ENCODE measurements at places on chromosomes 2 and 18. TPM values are rescaled to one million over a fixed set of nuclear protein-coding genes. Genes with fewer than 3 reads are reported as not detected.

The TMEM169 gene
- 1.8 TPM for total RNA-seq

DNA sequence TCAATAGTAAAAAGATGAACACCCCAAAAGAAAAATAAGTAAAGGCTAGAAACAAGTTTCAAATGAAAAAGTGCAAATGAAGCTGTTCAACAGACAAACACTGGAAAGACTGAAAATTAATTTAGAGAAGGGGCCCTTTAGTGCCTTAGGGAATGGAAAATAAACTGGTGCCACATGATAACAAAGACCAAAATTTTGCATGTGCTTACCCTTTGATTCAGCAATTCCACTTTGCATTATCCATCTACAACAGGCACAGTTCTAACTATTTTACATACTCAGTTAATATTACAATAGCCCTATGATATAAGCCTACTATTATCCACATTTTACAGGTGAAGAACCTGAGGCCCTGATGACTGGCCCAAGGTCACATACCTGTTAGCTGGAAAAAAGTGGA is 183.9 kb downstream of the NBAS start:
- H3K36me3 ChIP-seq, result 0 out of 2 replicates have a peak, but pooled peaks cover 4% of the 10 kb centered on the region
- no peaks in the 10 kb centered on the region for H3K27me3 ChIP-seq

GRCh38 chr18:68454511-68455228 is 260.2 kb downstream of the TMX3 start:
- H3K36me3 ChIP-seq, result no peaks in the 10 kb centered on the region
- DNase-seq, result no peak
- no peak overlapping the region for H3K27ac ChIP-seq
- H3K4me1 ChIP-seq, result no peaks in the 10 kb centered on the region
- H3K4me3 ChIP-seq, result no peak overlapping the region

DNA sequence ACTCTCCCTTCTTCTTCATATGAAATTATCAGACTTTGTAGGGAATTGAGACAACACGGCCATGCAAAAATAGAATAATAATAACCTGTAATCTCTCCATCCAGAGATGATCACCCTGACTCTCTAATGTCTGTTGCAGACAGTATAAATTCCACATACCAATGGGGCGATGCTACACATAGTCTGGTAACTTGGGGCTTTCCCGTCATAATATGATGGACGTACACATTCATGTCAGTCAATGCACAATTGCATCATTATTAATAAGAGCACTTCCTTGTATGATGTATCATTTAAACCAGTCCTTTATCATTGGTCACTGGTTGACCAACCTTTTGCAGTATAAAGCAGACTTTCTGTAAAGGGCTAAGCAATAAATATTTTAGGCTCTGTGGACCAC is 39.5 kb upstream of the SCLY start:
- no peak for DNase-seq
- no peak overlapping the region for H3K4me3 ChIP-seq
- no peak overlapping the region for H3K27ac ChIP-seq
- peaks cover 8% of the 10 kb centered on the region for H3K36me3 ChIP-seq
- no peaks in the 10 kb centered on the region for H3K4me1 ChIP-seq
- H3K27me3 ChIP-seq, result no peaks in the 10 kb centered on the region

DNA sequence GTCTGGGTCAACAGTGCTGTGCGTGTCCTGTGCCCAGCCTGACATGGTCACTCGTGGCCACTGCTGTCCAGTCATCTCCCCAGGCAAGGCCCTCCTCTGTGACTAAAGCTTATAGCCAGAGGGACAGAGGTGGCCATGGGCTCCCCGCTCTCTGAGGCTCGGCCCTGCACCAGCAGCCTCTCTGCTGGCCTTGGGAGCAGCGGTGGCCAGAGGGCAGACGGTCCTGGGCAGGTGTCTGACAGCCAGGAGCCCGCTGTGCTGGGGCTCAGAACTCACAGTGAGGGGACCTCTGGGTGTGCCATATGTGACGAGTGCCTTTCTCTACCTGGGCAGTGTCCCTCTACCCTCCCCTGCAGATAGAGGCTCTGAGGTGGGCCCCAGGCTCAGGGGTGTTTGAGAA is 98.7 kb downstream of the FAM210A start:
- H3K4me3 ChIP-seq, result no peak overlapping the region
- H3K4me1 ChIP-seq, result peaks cover 7% of the 10 kb centered on the region
- no peaks in the 10 kb centered on the region for H3K36me3 ChIP-seq
- H3K27ac ChIP-seq, result no peak overlapping the region

GRCh38 chr2:233464056-233464455 is 102.5 kb downstream of the USP40 start:
- DNase-seq, result no peak
- no peaks in the 10 kb centered on the region for H3K27me3 ChIP-seq
- H3K4me1 ChIP-seq, result no peaks in the 10 kb centered on the region
- H3K4me3 ChIP-seq, result no peak overlapping the region
- H3K36me3 ChIP-seq, result peaks cover 33% of the 10 kb centered on the region
- no peak overlapping the region for H3K27ac ChIP-seq

DNA sequence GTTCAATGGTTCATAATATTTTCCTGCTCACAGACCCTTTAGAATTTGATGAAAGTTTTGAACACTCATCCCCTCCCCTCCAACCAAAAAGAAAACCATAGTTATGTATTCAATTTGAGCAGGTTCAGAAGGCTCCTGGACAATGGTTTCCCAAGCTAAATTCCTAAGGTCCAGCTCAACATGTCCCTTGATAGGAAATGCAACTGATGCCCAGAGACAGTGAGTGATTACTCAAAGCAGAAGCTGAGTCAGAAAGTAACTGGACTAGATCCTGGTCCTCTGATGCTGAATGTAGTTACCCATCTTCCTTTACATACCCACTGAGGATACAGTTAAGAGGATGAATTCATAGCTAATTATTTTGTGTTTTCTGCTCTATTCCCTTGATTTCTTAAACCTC is 218.9 kb upstream of the NCKAP5 start:
- no peak overlapping the region for H3K27ac ChIP-seq
- no peak overlapping the region for H3K4me3 ChIP-seq
- no peak for DNase-seq
- H3K27me3 ChIP-seq, result no peaks in the 10 kb centered on the region
- no peaks in the 10 kb centered on the region for H3K36me3 ChIP-seq

DNA sequence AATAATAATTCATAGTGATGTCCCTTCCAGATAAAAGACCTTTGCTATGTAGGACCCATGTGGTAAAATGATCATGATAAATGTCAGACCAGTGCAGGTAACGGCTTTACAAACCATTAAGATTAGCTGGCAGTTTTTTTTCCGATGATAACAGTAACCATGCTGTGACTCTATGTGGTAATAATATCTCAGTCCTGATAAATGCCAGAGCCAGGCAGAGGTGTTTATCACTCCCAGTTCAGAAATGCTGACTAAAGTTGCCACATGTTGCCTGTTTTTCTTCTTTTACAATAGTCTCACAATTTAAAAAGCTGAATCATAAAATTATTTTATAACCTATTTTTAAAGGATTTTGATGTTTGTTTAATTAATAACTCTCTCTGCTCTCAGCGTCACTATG is 565.1 kb downstream of the ARHGAP15 start:
- H3K36me3 ChIP-seq, result no peaks in the 10 kb centered on the region
- DNase-seq, result no peak
- H3K27me3 ChIP-seq, result no peaks in the 10 kb centered on the region
- H3K4me3 ChIP-seq, result no peak overlapping the region
- H3K4me1 ChIP-seq, result peaks cover 46% of the 10 kb centered on the region
